ENCODE measurements at places on chromosomes 7 and 10.
A peak's percentile ranks its signal among the peaks of the same experiment; 100 is the strongest.

DNA sequence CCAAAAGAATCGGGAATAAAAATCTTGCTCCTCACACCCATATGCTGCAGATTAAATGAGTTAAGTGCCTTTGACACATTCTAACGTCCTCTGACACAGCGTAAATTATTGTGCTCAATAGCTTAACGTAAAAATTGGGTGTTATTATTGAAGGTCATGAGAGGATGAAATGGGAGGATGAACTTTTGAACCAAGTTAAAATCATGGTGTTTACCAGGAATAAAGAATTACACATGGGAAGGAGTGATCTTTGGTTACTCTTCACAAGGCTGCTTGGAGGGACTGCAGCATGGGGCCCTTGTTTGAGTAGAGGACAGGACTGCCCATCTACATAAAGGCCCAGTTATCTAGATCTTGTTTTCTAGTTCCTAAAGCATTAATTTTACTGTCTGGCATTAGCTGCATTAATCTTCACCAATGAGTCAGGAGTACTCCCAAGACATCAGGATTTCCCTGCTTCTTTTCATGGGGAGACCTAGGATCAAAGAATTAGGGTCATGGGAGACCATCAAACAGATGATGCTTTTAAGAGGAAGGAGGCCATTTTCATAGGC lies 84.9 kb upstream of the PRR15 start:
- no peak for DNase-seq

DNA sequence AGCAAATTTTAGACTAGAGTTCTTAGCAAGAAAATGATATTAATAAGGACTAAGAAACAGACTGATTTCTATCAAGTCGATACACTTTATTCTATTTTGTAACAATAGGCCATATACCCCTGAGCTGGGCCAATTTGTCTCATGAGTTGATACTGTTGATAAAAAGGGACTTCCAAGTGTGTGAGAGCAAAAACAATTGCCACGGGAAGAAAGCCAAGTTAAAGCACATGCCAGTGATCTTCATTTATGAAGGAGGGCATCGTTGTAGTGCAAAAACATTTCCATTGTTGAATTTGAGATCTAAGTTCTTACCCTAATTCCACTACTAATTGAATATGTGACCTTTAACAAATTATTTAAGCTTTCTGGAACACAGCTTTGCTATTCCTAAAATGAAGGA lies 119.9 kb downstream of the CNOT4 start:
- DNase-seq, result no peak

DNA sequence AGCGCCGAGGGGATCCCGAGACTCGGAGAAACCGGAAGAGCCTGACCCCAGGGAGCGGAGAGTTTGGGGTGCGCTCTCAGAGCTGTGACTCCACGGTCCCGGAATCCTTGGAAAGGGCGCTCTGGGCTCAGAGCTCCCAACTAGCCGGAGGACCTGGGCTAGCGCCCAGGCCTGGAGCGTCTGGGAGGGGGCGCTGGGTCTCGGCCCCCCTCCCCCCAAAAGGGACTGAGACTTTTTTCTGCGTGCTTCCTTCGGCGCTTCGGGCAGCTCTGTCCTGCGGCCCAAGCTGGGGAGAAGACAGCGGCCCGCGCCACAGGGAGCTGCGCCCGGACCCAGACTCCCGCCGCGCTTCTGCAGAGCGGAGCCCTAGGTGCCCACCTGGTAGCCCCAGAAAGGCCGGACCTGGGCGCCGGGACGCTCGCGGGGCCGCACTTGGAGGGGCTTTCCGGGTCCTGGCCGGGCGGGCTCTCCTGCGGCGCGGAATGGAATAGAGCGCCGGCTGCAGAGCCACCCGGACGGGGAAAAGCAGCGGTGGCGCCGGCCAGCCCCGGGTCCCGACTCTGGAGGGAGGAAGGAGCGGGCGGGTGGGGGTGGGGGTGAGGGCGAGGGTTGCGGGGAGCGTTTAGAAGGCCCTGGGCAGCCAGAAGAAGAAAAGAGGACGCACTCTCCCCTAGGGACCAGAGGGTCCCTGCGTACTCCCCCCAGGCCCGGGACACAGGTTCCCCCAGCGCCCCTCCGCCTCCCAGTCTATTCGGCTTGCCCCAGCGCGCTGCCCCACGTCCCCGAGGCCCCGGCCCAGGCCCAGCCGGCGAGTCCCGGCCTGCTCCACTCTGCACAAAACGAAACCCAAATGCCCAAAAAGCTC lies 4.7 kb downstream of the ZNF503 start:
- no peak for DNase-seq

- DNase-seq, result no peak
Observed at GRCh38 chr7:142385491-142386340, 127.9 kb upstream of the PRSS58 start.

GRCh38 chr10:88045656-88046415 lies 182.4 kb downstream of the PTEN start:
- DNase-seq, result no peak

DNA sequence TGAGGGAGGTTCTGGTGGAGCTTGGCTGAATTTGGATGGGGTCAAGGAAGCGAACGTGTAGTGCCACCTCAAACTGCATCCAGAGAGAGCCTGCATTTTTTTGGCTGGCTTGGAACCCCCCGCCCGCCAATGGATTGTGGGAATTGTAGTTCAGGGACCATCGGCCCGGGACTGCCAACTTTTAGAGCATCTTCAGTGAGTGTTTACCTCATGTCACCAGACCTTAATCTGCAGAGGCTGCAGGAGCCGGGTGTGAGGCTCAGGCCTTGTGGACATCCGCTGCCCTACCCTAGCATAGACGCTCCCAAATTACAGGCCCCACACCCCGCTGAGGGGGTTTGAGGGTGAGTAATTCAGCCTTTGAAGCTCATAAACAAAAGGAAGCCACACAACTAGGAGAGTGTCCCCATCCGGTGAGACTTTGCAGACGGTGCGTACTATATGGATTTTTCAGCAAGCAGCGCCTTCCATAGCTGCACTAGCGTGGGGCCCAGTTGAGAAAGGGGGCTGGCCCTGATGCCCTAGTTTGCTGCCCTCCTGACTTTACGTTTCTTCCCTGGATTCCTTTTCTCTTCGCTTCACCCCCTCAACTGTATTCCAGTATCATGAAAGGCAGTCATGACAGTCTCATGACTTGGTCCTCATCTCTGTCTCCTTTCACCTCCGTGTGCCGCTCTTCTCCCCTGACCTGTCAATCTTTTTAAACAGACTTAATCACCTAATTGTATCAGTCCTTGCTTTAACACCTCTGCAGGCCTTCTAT lies 717 bp downstream of the CNPY4 start:
- DNase-seq, result peak; percentile 47

DNA sequence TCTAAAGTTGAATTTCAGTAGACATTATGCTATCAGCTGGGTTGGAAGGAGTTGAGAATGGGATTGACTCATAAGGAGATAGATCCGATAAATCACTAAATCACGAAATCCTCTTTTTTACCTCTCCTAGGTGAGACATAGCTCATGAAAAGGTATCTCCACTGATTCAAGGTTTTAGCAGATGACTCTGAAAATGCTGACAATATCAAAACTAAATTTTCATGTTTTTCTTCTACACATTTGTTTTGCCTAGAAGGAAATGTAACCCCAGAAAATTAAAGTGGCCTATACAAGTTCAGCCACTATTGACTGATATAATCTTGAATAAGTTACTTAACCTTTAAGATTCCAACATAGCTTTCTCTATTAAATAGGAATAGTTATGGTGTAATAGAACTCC lies 82.2 kb upstream of the VWDE start:
- DNase-seq, result no peak

DNA sequence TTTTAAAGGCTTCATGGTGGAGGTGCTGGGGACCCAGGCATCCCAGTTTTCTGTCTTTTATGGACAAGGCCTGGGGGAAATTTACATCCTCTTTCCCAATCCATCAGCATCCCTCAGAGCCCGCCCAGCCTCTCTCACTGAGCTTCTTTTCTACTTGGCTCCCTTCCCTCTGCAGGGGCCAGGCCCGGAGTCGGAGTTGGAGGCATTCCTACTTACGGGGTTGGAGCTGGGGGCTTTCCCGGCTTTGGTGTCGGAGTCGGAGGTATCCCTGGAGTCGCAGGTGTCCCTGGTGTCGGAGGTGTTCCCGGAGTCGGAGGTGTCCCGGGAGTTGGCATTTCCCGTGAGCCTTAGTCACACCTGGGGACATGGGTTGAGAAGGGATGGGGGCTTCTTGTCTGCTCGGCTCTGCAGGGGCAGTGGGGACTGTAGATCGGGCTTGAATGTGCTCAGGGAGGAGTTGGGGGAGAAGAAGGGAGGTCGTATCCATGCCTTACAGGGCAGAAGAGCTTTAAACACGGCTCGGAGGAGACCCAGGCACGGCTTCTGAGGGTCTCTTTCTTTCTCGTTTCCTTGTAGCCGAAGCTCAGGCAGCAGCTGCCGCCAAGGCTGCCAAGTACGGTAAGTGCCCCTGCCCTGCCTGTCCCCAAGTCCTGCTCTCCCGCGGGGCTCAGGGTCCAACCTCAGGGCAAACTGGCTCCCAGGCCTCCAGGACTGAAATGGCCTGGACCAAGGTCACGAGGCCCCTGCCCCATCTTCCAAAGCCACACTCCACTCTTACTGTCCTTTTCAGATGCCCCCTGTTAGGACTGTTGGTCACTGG lies 27.3 kb upstream of the LIMK1 start:
- DNase-seq, result no peak

DNA sequence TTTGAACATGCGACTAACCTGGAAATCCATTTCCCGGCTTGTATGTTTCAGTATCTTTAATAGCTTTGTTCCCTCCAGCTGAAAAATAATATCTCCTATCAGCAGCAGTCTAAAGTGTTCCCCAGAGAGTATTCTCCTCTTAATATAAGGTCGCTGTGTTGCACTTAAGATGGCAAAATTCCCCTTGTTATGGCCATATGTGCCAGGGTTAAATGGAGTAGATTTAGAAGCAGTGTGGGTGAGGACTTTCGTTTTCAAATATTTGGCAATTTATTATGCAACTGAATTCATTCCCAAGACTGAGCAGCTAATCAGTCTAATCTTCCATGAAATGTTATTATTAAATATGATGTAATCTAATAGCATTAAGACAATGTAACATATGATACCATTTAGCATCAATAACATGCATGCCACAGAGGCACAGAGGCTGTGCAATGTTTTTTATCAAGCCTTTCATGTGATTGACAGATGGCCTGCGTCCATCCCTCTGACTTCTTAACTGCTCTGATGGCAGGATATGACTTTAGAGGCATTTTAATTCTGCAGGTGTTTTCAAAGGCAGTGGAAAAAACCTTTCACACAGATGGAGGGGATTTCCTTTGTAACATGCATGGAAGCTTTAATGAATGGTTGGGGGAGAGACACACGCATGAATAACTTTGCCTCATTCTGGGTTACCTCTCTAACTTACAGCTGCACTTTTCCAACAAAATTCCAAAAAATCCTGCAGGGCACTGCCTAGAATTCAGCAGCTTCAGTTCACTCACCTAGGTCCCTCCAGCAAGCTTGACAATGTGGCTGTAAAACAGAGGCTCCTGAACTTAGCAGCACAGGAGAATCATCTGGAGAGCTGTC lies 55.1 kb upstream of the ZPBP start:
- DNase-seq, result no peak

- no peak for DNase-seq
Observed at GRCh38 chr7:84950836-84951235, 236.0 kb downstream of the SEMA3D start.

GRCh38 chr10:123136806-123137642 lies 1.3 kb downstream of the HMX3 start:
- no peak for DNase-seq

GRCh38 chr10:112744181-112745096 lies 205.6 kb upstream of the TCF7L2 start:
- DNase-seq, result no peak

DNA sequence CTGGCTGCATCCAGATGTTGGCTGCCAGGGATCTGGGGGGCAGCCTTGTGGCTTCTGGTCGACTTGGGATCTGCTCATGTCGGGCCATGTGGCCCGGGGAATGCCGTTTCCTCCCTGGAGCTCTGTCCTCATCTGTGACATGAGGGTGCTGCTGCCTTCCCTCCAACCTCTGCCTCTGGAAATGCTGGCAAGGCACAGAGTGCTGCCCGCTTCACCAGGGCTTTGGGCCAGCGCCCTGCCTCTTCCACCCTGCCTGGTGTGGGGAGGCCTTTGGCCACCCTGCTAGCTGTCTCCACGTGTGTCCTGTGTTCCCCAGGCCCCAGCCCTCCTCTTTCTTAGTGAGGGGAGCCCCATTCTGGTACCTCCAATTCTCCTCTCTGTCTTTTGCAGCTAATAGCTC lies 5.8 kb upstream of the SMARCD3 start:
- no peak for DNase-seq

DNA sequence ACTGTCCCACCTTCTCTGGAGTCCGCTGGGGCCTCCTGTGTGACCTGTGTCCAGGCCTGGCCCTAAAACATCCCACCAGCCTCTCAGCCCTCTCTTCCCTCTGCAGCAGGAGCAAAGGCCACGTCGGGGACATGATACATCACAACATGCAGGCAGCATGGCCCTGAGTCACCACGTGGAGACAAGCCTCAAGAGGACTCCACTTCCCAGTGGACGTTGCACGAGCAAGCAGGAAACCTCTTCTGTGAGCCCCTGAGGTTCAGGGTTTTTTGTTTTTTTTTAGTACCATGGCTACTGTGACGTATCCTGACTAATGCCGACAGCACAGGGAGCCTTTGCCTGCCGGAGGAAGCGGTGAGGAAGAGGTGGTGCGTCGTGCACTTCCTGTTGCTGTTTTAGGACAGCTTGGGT lies 165.9 kb downstream of the DNAJB6 start:
- peak; percentile 15 for DNase-seq

- no peak for DNase-seq
Observed at GRCh38 chr10:101895781-101896180, 52.2 kb upstream of the KCNIP2 start.

DNA sequence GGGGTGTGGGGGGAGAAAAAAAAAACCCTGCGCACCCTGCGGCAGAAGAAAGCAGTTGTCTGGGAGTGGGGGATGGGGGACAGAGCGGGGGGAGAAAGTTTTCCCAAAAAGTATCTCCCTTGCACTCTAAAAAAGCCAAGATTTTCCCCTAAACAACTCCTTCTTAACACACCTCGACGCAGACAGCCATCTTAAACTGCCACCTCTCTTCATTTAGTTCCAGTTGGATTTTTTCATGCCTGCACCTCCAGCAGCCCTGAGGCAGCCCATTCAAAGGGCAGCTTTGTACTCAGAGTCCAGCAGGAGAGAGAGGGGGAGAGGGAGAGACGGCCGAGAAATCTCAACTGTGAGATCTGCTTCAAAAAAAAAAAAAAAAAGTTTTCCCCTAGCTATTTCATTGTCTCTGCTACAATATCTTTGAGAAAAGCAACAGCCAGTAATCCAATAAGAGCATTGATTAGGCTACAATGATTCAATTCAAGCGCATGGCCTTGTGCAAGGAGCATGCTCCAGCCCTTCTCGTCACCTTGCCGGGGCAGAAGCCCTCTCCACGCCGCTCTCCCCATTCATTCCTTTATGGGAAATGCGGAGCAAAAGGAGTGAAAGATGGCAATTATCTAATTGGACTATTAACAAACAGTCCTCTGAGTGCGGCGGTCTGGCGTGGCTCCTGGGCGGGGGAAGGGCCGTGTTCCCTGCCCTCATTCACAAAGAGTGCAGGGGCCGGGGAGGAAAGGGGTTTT lies 939 bp upstream of the VAX1 start:
- no peak for DNase-seq
